Stimulated activated CD4-positive, alpha-beta T cell treated with anti-CD3 and anti-CD28 coated beads, Interleukin-1b, Interleukin-23, amount 100 ng/mL, for 1 hour (primary cell): ENCODE measurements at places on chromosomes 3 and 15.
A peak's percentile ranks its signal among the peaks of the same experiment; 100 is the strongest.

DNA sequence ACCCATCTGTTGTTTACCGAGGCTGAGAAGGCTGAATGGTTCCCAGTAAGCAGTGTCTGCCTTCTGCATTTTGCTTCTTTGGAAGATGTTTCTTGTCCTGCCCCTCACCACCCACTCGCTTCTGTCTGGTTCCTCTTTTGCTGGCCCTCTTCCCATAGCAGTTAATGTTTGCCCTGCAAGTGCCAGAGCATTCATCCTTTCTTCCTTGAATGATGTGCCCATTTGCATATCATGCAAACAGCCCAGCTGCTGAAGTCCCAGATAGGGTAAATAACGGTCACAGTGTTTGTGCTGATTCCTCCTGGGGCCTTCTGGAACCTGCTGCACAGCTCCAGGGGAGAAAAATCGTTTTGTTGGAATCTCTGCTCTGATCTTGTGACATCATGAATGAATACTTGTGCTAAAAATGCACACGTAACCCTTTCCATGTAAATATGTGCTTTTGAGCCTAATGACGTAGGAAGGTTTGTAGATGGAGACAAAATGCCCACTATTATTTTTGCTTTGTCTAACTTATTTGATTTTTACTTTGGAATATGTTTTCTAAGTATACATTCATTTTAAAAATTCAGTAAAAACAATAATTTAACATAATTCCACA, 381.0 kb downstream of the SOX2 start:
- DNase-seq: no peak

GRCh38 chr15:58957101-58957973, 23.9 kb upstream of the SLTM start:
- no peak for DNase-seq

GRCh38 chr3:24351779-24352469, 142.7 kb downstream of the THRB start:
- no peak for DNase-seq

DNA sequence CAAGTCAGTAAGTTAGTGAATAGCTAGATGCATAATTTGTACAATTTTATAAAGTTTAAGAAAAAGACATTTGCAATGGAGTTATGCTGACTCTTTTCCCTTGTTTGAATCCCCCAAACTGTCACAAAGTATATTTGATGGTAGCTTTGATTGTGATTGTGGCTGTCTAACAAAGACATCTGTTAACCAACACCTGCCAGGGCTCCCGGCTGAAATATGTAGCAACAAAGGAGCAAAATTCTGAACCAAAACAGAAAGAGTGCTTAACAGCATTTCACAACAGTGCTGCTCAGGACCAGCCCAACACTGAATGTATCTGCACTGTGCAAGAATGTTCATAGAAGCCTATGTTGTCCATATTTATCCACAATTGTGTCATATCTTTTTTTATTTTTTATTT, 39.4 kb downstream of the LEO1 start:
- no peak for DNase-seq

DNA sequence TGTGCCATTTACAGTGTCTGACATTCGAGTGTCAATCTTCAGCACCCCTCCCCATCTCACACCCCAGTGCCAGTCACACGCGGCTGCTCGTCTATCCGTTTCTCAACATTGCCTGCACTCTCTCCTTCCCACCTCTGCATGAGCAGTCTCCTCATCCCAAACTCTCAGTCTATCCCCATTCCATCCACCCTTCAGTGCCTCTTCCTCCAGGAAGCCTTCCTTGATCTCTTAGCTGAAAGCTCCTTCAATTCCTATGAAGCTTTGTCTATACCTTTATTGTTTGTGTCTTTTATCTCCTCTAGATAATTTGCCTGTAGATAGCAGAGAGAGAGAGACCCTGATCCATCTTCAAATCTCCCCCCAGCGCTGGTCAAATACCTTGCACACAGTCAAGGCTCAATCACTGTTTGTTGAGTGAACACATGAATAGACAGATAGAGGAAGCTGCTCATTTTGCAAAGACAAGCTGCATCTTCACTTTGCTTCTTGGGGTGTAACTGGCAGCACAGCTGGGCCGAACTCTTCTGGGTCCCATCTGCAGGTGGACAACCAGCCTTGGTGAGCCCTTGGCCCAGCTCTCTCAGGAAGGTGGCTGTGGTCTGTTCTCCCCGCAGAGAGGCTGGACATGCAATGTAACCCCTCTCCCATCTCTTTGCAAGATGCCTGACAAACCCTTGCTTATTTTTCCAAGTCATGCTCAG, 52.8 kb downstream of the ITGA11 start:
- no peak for DNase-seq

- DNase-seq: no peak
These were observed 753 bp downstream of the INAFM2 start for GRCh38 chr15:40323953-40324937.

DNA sequence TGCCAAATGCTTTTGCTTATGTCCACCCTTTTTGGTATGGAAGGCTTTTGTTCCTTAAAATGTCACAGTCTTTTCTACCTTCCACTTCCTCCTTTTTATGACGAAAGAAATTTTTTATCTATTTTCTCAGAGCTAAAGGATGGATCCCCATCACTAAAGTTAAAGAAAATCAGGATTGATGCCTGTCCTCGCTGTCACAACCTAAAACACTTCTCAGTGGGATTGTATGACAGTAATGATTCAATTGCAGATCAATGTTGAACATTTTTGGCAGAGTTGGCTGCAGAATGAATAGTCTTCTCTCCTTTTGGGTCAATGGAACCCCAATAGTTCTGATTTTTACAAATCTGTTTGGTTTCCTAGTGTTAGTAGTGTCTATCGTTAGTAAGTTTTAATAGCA, 549.8 kb upstream of the ROBO2 start:
- DNase-seq: no peak

DNA sequence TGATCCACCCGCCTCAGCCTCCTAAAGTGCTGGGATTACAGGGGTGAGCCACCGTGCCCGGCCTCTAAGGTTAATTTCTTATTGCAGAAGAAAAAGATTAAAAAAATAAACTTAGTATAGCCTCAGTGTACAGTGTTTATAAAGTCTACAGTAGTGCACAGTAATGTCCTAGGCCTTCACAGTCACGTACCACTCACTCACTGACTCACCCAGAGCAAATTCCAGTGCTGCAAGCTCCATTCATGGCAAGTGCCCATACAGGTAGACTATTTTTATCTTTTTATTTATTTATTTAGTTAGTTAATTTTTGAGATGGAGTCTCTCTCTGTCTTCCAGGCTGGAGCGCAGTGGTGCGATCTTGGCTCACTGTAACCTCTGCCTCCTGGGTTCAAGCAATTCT, 3.2 kb upstream of the FLNB start:
- DNase-seq: no peak

GRCh38 chr3:13584427-13584891, 35.5 kb downstream of the FBLN2 start:
- DNase-seq: no peak

- no peak for DNase-seq
These were observed 127.8 kb upstream of the P2RY1 start for GRCh38 chr3:152706991-152707713.

GRCh38 chr15:63809452-63809851, 24.3 kb downstream of the HERC1 start:
- no peak for DNase-seq

GRCh38 chr3:37502621-37503020, 328.2 kb upstream of the LRRFIP2 start:
- no peak for DNase-seq

- DNase-seq: no peak
These were observed 32.6 kb downstream of the TGM4 start for GRCh38 chr3:44906997-44907396.

DNA sequence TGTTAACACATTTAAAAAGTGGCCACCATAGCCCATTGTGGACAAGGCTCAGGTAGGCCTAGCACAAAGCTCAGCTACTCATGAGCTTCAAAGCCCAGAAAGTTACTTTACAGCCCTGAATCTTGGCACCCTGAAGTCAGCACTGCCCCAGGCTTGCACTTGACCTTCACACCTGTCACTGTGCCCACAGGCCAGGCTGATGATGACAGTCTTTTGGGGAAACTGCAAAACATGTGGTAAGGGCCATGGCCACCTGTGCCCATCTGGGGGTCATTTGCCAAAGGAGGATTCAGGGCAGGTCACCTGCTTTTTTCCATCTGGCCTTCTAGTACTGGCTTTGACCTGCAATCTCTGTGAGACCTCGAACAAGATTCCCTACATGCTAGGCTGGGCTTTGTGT, 11.0 kb downstream of the CHDH start:
- no peak for DNase-seq

DNA sequence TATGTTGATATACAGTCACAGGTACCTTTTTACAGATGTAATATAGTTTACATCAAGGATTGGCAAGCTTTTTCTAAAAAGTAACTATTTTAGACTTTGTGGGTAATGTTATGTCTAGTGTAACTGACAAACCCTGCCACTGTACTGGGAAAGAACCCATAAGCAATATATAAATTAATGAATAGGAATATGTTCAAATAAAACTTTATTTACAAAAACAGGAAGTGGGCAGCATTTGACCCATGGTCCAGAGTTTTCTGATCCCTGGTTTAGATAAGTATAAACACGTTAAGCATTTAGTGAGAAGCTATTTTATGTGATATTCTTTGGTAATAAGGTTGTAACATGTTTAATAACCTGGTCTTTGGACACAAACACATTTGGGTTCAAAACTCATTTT, 915.2 kb upstream of the ROBO1 start:
- no peak for DNase-seq

GRCh38 chr3:184654375-184654774, 57.5 kb downstream of the MAGEF1 start:
- no peak for DNase-seq

GRCh38 chr3:119602676-119603075, 5.0 kb downstream of the PLA1A start:
- DNase-seq: no peak

DNA sequence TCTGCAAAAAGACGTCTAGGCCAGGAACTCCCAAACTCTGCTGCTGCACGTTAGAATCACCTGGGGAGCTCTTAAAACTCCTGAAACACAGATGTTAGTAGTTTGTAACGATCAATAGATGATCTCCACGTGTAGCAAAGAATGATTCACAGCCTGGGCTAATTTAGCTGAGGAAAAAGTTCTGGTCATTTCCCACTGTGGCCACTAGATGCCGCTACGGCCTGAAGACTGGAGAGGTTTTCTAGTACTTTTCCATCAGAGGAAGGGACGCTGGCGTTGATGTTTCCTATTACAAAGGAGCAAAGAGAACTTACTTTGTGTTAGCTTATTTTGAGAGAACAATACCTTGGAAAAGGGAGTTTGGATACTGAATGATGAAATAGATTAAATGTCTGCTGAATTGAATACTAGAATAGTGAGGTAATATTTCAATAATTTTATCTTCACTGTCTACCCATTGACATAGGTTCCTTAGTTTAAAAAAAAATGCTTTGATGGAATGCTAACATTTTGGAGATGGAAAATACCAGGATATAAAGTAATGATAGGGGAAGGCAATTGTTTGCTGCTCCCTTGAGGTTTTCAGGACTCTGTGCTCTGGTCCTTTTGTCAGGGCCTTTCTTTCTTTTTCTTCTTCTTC, 159.1 kb downstream of the P3H2 start:
- peak; percentile 63 for DNase-seq

DNA sequence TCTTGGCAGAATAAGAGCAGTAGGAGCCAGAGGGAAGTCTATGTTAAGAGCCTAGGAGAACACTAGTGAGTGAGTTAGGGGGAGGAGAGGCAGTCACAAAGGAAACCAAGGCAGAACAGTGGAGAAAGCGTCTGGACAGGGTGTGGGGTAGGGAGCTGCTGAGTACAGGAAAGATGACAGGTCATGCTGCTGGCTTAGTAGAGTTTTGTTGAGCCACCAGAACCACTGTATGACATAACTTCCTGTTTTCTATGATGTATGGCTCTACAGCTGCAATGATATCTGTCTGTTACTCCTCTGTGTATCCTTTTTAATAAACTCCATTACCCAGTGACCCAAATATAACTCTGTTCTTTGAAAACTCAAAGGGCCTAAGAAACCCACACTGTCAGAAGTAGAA, 10.6 kb upstream of the STT3B start:
- DNase-seq: no peak

GRCh38 chr3:414063-414462, 217.5 kb downstream of the CHL1 start:
- DNase-seq: no peak

DNA sequence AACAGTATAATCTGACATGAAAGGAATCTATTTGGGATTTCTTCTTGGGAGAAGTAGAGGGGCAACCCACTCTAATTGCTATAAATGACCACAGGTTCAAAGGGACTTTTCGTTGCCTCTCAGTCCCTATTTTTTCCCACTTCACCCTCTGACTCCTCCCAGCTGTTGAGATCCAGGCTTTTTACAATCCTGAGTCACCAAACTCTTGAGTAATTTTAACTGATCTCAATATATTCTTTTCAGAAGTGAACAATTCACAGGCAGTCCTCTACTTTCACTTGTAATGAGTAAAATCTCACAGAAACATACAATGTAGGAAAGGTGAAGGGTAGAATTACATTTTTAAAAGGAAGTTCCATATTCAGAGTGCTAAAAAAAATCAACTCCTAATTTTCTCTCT, 44.6 kb downstream of the EIF4E3 start:
- DNase-seq: no peak

- DNase-seq: no peak
These were observed 54.4 kb downstream of the LRRK1 start for GRCh38 chr15:100973351-100974111.

GRCh38 chr3:192169332-192169915, 557.9 kb downstream of the FGF12 start:
- DNase-seq: no peak

- no peak for DNase-seq
These were observed 25.4 kb upstream of the LSAMP start for GRCh38 chr3:116470605-116471197.
